ENCODE measurements at places on chromosomes 5 and 9. TPM values are rescaled to one million over a fixed set of nuclear protein-coding genes. Genes with fewer than 3 reads are reported as not detected.

The OR13C8 gene
- total RNA-seq: not detected

The ELOVL7 gene
- total RNA-seq: 0.05 TPM

The SERINC5 gene
- 7.0 TPM for total RNA-seq

The ADGRD2 gene
- total RNA-seq: not detected

The SLC6A19 gene
- total RNA-seq: not detected

The GDA gene
- total RNA-seq: 0.39 TPM

The GPR150 gene
- not detected for total RNA-seq

The LVRN gene
- total RNA-seq: 0.74 TPM

The SLC6A3 gene
- total RNA-seq: not detected

The CAAP1 gene
- total RNA-seq: 13.5 TPM

The NPR3 gene
- 9.9 TPM for total RNA-seq

- no peaks in the 10 kb centered on the region for H3K36me3 ChIP-seq
- H3K27me3 ChIP-seq: no peaks in the 10 kb centered on the region
- no peak for DNase-seq
- H3K4me3 ChIP-seq: no peak overlapping the region
- no peaks in the 10 kb centered on the region for H3K4me1 ChIP-seq
These were observed 461.4 kb downstream of the ZNF608 start for GRCh38 chr5:124285071-124285470.

DNA sequence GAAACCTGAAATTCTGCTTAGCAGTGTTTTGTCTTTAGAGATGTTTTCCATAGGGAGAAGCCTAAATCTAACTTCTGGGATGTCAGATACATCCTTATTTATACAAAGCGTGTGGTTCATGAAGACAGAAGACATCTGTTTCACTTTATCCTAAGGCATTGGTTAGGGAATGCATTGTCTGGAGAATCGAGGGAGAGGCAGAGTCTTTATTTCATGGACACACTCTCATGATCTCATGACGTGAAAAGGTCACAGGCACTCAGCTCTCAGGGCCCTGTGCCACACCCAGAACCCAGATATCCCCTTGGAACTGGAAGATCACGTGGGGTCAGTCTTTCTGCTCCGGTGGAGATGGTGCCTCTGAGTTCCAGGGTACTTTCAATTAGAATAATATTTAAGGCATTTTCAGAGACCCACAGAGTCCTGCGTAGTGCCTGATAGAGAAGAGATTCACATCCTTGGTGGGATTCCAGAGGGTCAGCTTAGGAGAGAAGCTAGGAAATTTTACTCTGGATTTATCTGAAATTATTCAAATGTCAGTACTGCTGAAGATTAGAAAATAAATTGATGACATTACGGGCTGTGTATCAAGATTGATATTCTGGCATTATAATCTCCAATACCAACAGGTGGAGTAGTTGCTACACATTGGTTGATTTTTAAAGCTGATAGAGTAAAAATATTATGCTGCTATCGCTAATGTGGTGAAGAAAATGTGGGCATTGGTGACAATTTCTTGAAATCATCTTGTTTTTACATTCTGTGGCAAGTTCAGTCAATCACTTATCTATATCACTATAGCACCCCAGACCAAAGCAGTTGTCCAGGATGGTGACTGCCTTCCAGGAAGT, 378.3 kb downstream of the MTRR start:
- H3K36me3 ChIP-seq: no peaks in the 10 kb centered on the region
- no peak overlapping the region for H3K4me3 ChIP-seq
- H3K27me3 ChIP-seq: no peaks in the 10 kb centered on the region
- DNase-seq: no peak
- no peak overlapping the region for H3K27ac ChIP-seq

GRCh38 chr5:168020542-168021294, 270.7 kb upstream of the WWC1 start:
- peaks cover 3% of the 10 kb centered on the region for H3K4me1 ChIP-seq
- no peak for DNase-seq
- H3K27me3 ChIP-seq: no peaks in the 10 kb centered on the region
- H3K36me3 ChIP-seq: 0 out of 2 replicates have a peak, but pooled peaks cover 3% of the 10 kb centered on the region
- no peak overlapping the region for H3K4me3 ChIP-seq
- no peak overlapping the region for H3K27ac ChIP-seq

- H3K4me1 ChIP-seq: no peaks in the 10 kb centered on the region
- no peaks in the 10 kb centered on the region for H3K27me3 ChIP-seq
- no peak overlapping the region for H3K4me3 ChIP-seq
- H3K36me3 ChIP-seq: peaks cover 16% of the 10 kb centered on the region
- DNase-seq: no peak
These were observed 10.0 kb downstream of the HMGCS1 start for GRCh38 chr5:43303242-43303641.

GRCh38 chr5:54294097-54294667, 16.2 kb downstream of the ARL15 start:
- H3K27ac ChIP-seq: no peak overlapping the region
- H3K4me1 ChIP-seq: no peaks in the 10 kb centered on the region
- no peak overlapping the region for H3K4me3 ChIP-seq
- DNase-seq: no peak

DNA sequence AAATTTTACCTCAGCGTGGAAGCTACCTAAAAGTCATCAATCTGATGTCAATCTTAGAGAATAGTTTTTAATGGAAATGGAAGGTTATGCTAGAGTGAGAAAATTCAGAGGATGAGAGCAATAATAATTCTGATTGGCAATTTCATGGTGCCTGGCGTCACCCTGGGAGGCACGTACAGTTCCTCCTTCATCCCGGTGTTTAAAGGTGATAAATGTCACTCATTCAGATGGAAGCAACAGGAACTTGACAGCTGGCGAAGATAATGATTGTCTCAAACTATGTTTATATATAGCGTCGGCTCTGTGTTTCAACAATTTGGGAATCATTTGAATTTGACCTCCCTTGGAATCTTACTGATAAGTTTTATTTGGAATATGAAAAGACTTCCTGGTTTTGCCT, 108.4 kb downstream of the MED10 start:
- 0 out of 2 replicates have a peak, but pooled peaks cover 4% of the 10 kb centered on the region for H3K27me3 ChIP-seq
- H3K36me3 ChIP-seq: no peaks in the 10 kb centered on the region
- no peak overlapping the region for H3K4me3 ChIP-seq

DNA sequence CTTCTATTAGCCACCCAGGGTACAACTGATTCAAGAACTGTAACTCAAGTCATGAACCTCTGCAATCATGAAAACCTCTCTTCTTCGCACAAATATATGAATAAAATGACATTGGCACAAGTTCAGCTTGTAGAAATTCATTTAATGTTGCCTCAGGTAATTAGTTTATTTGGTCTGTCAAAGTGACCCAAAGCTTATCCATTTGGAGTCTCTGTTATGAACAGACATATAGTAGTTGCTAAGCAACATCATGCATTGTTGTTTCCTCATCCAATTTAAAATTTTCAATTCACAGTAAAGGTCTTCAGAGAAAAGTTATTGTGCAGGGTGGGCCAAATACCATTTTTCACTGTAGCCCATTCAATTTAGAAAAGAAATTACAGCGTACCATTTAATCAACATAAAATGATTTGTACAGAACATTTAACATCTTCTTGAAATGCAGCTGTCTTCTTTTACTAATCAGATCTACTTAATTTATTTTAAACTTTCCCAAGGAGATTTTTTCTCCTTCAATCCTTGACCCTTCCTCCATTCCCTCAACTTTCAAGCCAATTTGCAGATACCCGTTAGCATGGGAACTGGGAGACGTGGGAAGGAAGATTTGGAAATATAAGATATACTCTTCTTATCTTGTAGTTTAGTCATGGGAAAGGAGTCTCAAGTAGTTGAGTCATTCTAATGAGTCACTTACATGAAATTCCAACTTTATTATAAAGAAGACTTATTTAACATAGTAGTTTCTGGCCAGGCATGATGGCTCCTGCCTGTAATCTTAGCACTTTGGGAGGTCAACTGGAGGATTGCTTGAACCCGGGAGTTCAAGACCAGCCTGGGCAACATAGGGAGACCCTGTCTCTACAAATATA, 231.3 kb downstream of the ATPSCKMT start:
- H3K36me3 ChIP-seq: no peaks in the 10 kb centered on the region
- no peak overlapping the region for H3K4me3 ChIP-seq
- peaks cover 28% of the 10 kb centered on the region for H3K4me1 ChIP-seq
- H3K27ac ChIP-seq: peak overlapping the region; percentile 95

DNA sequence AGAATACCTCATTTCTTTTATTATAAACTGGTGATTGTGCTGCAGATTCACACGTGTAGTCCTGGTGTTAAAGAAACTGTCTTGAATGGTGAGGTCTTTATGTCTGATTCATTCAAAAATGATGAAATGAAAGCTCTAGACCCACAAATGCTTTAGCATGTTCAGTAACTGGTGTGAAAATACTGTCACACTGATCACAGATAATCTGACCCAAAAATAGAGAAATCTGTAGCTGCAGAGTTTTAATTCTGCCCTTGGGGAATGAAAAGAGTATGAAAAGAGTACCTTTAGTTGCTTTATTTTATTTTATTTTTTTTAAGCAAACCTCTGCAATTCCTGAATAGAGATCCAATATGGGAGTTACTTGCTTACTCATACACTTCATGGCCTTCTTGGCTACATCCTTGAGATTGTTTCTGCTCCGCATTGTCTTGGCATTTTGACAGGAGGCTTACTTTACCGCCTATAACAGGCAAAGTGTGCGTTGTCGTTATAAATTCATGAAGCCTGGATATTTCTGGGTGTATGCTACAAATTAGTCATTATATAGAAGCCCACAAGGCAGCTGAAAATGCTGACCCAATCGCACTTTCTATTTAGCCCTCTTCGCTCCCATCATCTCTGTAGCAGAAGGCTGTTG, 2.7 kb downstream of the RGMB start:
- H3K27me3 ChIP-seq: no peaks in the 10 kb centered on the region
- peaks cover 48% of the 10 kb centered on the region for H3K36me3 ChIP-seq
- DNase-seq: no peak
- H3K4me3 ChIP-seq: no peak overlapping the region
- H3K4me1 ChIP-seq: peaks cover 35% of the 10 kb centered on the region
- H3K27ac ChIP-seq: no peak overlapping the region

- H3K27ac ChIP-seq: no peak overlapping the region
- no peak overlapping the region for H3K4me3 ChIP-seq
- DNase-seq: no peak
- H3K27me3 ChIP-seq: no peaks in the 10 kb centered on the region
- H3K36me3 ChIP-seq: peaks cover under 1% of the 10 kb centered on the region
These were observed 1.9 kb upstream of the RUSC2 start for GRCh38 chr9:35488021-35488420.

- peaks cover 53% of the 10 kb centered on the region for H3K4me1 ChIP-seq
- no peak for DNase-seq
- H3K36me3 ChIP-seq: no peaks in the 10 kb centered on the region
These were observed 54.7 kb downstream of the DPYSL3 start for GRCh38 chr5:147454996-147455677.

DNA sequence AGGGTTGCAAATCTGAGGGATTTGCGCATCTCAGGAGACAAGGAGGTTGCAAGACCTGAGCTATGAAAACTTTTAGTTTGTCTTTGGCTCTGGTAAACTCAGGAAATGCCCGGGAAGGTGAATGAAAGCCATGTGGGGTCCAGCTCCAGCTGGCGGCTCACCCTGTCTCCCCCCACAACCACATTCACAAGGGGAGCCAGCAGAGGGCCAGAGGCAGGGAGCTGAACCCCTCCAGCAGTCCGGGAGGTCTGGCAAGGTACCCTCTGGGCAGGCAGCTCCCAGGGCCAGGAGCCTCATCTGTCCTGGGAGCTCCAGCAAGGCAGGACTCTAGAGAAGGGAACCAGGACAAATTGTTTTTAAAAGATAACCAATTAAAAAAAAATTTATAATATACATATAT, 2.5 kb upstream of the FGFR4 start:
- no peaks in the 10 kb centered on the region for H3K36me3 ChIP-seq
- no peak for DNase-seq
- H3K4me1 ChIP-seq: peaks cover 7% of the 10 kb centered on the region
- no peak overlapping the region for H3K27ac ChIP-seq
- peaks cover 10% of the 10 kb centered on the region for H3K27me3 ChIP-seq
- no peak overlapping the region for H3K4me3 ChIP-seq

DNA sequence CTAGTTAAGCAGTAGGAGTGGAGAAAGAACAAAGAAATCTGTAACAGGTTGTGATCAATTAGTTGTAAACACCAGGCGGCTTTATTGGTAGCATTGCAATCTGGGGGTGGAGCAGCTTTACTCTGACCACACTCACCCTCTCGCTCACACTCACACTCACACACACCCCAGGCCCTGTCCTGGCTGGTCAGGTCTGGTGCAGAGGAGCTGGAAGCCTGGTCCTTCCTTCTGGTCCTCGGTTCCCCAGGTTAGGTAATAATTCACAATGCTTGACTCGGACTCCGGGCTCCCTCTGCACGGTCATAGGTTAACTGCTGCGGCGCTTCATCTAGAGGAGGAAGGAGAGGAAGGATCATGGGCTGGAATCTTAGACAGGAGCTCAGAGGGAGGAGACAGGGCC, 1.6 kb downstream of the CCL19 start:
- no peak for DNase-seq
- no peaks in the 10 kb centered on the region for H3K4me1 ChIP-seq
- no peak overlapping the region for H3K27ac ChIP-seq
- no peaks in the 10 kb centered on the region for H3K27me3 ChIP-seq

DNA sequence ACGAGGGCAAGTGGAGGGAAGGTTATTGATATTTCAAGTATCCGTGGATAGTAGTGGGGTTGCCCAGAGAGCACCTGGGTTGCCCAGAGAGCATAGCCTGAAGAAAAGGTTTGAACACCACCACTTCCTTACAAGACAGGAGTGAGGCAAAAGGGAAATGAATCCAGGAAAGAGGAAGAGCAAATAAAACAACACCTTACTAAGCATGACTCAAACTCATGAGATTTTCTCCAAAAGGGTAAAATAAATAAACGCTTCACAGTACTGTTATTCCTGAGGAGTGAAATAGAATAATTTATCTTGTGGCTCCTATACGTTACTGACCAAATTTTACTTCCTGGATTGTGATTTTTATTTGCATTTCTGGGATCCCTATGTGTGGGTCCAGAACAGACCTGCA, 65.2 kb upstream of the PTPRD start:
- H3K4me1 ChIP-seq: no peaks in the 10 kb centered on the region
- H3K27ac ChIP-seq: no peak overlapping the region
- H3K36me3 ChIP-seq: no peaks in the 10 kb centered on the region
- H3K4me3 ChIP-seq: no peak overlapping the region

- DNase-seq: no peak
- no peak overlapping the region for H3K27ac ChIP-seq
- H3K27me3 ChIP-seq: no peaks in the 10 kb centered on the region
- no peaks in the 10 kb centered on the region for H3K36me3 ChIP-seq
These were observed 357.0 kb upstream of the ZNF608 start for GRCh38 chr5:125103459-125103858.

All from SJSA1 (cell line).